Activated naive CD8-positive, alpha-beta T cell treated with anti-CD3 and anti-CD28 coated beads for 36 hours (primary cell): ENCODE measurements at places on chromosomes 7 and 10. TPM values are rescaled to one million over a fixed set of nuclear protein-coding genes. Genes with fewer than 3 reads are reported as not detected.

The OPN4 gene
- not detected for total RNA-seq

The CYP3A4 gene
- total RNA-seq: not detected

The DLG5 gene
- 2.1 TPM for total RNA-seq

The VAX1 gene
- not detected for total RNA-seq

The ITPRID1 gene
- not detected for total RNA-seq

The ZNF853 gene
- 2.2 TPM for total RNA-seq

The PRKAR2B gene
- 1.4 TPM for total RNA-seq

The SNCG gene
- not detected for total RNA-seq

The SAMD9 gene
- 17.1 TPM for total RNA-seq

The TMEM196 gene
- not detected for total RNA-seq

The ELAPOR2 gene
- 1.6 TPM for total RNA-seq

The TSPAN15 gene
- total RNA-seq: 0.60 TPM

The AEBP1 gene
- total RNA-seq: 38.3 TPM

The CCL24 gene
- not detected for total RNA-seq

The AOAH gene
- 7.1 TPM for total RNA-seq

The PRR15 gene
- total RNA-seq: not detected

The C10orf143 gene
- total RNA-seq: 3.3 TPM

The NPSR1 gene
- not detected for total RNA-seq

The SUN3 gene
- total RNA-seq: 0.54 TPM

The SLC13A1 gene
- total RNA-seq: not detected

The PSPH gene
- 36.3 TPM for total RNA-seq

The ABCA13 gene
- 0.04 TPM for total RNA-seq

The UPK3B gene
- total RNA-seq: not detected

The CALML5 gene
- total RNA-seq: not detected

The LRRD1 gene
- not detected for total RNA-seq

The PPP1R17 gene
- total RNA-seq: not detected

The CHST3 gene
- 0.84 TPM for total RNA-seq

The COL1A2 gene
- total RNA-seq: 0.30 TPM
